ENCODE measurements at places on chromosomes 6 and 20. TPM values are rescaled to one million over a fixed set of nuclear protein-coding genes. Genes with fewer than 3 reads are reported as not detected.

DNA sequence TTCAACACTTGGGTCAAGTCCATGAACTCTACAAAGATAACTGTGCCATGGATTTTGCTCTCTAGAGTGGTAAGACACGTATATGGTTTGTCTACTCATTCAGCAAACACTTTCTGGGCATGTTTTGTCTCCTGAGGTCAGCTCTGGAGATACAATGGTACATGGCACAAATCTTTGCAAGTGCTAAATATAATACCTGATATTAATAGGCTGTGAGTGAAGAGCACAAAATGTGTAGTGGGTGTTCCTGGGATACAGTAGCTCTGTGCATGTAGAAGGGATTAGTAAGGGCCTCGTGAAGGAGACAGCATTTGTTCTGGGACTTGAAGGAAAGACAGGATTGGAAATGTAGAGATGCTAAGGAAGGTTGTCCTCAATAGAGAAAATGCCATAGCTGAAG, 360.9 kb downstream of the BCKDHB start:
- H3K27me3 ChIP-seq = no peaks in the 10 kb centered on the region
- no peak overlapping the region for H3K4me3 ChIP-seq

DNA sequence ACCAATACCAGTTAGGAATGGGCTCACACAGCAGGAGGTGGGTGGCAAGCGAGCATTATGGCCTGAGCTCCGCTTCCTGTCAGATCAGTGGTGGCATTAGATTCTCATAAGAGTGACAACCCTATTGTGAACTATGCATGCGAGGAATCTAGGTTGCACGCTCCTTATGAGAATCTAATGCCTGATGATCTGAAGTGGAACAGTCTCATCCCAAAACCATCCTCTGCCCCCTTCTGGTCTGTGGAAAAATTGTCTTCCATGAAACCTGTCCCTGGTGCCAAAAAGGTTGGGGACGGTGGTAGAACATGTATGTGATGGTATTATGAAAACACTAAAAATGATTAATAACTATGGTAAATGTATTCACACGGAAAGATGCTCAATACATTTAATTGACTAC, 99.7 kb upstream of the HIVEP1 start:
- no peak overlapping the region for H3K4me3 ChIP-seq
- H3K27me3 ChIP-seq = no peaks in the 10 kb centered on the region
- no peak for DNase-seq
- H3K27ac ChIP-seq = no peak overlapping the region

GRCh38 chr6:95804847-95805541, 210.8 kb upstream of the FUT9 start:
- H3K27ac ChIP-seq = no peak overlapping the region
- no peaks in the 10 kb centered on the region for H3K4me1 ChIP-seq
- DNase-seq = no peak
- H3K36me3 ChIP-seq = no peaks in the 10 kb centered on the region
- no peak overlapping the region for H3K4me3 ChIP-seq
- no peaks in the 10 kb centered on the region for H3K27me3 ChIP-seq

DNA sequence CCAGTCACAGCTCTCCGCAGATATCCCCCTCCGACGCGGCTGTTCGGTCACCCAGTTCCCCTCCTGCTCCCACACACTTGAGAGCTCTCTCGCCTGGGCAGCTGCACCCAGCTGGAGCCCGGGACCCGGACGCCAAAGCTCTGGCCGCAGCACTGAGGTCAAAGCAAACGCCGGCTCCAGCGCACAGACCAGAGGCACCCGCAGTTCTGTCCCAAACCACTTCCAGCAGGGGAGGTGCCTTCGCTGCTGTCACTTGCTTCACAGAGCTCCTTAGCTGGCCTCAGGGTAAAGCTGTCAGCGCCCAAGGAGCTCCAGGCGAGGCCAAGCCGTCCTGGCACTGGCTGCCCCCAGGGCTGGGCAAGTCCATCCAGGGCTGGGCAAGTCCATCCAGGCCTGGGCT, 27.9 kb downstream of the SLC2A4RG start:
- no peaks in the 10 kb centered on the region for H3K4me1 ChIP-seq
- no peak overlapping the region for H3K27ac ChIP-seq
- H3K4me3 ChIP-seq = no peak overlapping the region
- no peak for DNase-seq
- no peaks in the 10 kb centered on the region for H3K27me3 ChIP-seq

GRCh38 chr6:168152980-168153379, 74.0 kb upstream of the FRMD1 start:
- no peak overlapping the region for H3K4me3 ChIP-seq
- H3K36me3 ChIP-seq = no peaks in the 10 kb centered on the region
- H3K27ac ChIP-seq = no peak overlapping the region
- H3K4me1 ChIP-seq = peaks cover 3% of the 10 kb centered on the region
- H3K27me3 ChIP-seq = peaks cover 30% of the 10 kb centered on the region
- DNase-seq = no peak

The HUS1B gene
- total RNA-seq = 1.2 TPM

The DSP gene
- total RNA-seq = 29.2 TPM

The CST7 gene
- total RNA-seq = 2.4 TPM

The PRPH2 gene
- 1.9 TPM for total RNA-seq

All from left lung (tissue), 14 donors.